Suppressor macrophage treated with lipopolysaccharide for 1 hour (primary cell): ENCODE measurements at places on chromosomes 2 and 18.

- no peak for DNase-seq
Measured at GRCh38 chr18:24766376-24766775, 305.9 kb downstream of the HRH4 start.

DNA sequence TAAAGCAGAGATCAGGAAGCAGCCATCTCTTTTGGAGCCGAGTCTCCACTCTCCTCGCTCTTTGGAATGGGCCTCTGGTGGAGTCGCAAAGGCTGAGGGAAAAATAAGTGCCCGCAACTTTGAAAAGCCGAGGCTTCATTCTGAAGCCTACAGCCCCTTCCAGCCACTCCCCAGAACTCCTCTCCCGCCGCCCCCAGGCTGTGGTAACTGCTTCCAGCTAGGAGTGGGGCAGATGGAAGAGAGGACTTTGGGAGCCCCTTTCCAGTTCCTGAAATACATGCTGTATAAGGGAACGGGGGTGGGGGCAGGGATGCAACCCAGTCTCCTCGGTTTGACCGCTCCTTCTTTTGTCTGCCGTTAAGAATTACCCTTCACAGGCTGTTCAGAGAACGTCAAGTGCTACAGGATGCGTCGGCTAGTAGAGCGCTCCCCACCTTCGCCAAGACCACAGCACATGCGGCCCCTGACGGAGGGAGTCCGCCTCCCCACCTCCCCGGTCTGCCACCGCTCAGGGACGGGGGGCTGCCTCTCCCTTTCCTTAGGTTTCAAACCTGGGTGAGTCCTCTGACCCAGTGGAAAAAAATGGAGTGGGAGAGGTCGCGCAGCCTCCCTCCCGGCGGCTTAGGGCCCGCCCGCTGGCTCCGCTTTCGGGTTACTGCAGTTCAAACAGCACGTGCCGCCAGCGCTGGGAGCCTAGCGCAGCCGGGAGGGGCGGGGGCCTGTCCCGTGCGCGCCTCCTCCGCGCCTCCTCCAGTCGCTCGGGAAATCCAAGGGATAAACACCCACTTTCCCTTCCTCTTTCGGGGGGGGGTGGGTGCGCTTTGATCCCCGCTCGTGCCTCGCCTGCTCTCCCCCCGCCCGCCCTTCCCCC is 4.9 kb downstream of the CYP26B1 start:
- peak; percentile 51 for DNase-seq

DNA sequence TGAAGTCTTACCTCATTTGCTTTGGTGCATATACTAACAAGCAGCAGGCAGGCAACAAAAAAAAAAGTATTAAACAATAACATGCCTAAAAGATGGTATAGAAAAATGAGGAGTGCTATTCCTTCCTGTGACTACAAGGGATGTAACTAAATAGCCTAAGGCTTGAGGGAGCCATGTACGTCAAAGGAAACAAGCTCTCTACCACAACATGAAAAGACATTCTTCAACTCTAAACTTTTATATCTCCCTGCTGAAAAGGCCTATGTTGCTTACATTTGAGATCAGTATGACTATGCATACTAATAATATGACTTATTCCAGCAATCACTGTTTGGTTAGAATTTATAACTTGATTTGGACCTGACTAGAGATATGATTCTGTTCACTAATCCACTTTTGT is 347.9 kb downstream of the ADCYAP1 start:
- no peak for DNase-seq

- no peak for DNase-seq
Measured at GRCh38 chr2:71226096-71226964, 573 bp downstream of the PAIP2B start.

DNA sequence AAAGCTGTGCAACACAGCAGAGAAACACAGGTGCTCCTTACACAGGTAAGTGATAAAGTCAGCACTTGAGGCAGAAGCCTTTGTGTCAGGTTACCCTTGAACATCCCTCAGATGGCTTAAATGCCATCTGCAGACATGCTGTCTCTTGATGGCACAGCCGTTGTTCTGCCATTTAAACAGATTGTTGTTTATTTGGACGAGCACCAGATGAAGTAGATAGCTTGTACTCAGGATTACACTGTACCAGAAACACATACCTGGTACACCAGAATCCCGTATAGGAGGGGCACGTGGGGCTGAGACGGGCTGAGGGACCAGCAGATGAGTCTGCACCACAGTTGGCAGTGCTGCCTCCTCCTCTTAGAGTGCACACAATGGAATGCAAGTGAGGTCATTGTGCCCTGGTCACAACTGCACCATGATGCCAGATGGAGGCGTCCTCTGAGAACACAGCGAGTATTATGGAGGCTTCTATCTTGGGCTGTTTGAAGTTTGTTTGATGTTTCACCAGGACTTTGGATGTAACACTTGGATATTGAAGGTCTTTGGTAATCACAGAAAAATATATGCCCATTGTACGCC is 143.0 kb downstream of the TANC1 start:
- DNase-seq, result no peak
